Stimulated activated naive CD4-positive, alpha-beta T cell treated with Interleukin-2 at 50 U/mL for 16 hours (primary cell): ENCODE measurements at places on chromosomes 1 and 21.

GRCh38 chr1:3375245-3375644, 79.2 kb upstream of the ARHGEF16 start:
- no peak for DNase-seq

DNA sequence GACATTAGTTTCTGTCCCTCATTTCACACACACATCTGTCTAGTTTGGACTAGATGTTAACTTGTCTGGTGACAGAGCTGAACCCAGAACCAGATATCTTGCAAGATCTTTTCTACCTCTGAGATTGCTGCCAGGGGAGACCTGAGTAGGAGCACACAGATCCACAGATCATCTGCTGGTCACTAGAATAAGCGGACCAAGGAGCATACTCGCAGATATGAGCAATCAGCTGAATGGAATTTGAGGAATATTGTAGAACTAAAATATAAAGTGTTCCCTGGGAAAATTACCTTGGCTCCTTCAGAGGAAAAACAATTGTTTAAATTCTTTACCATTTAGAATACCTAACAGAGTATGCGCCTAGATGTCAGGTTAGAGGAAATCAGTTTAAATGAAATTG, 90.7 kb downstream of the TNFSF18 start:
- DNase-seq, result no peak

DNA sequence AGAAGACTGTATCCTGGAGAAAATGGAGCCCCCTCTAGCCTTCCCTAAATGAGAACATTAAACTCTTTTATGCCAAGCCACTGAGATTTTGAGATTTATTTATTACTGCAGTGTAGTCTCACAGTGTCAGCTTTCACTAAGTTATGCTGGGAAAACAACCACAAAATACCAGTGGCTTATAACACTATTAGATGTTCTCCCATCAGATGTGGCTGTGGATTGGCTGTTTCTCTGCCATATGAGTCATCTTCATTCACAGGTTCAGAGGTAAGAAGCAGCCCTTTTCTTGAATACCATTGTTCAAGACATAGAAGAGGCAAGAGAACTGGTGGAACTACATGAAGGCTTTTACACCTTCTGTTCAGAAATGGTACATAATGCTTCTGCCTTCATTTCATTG, 32.1 kb upstream of the ST6GALNAC5 start:
- no peak for DNase-seq

DNA sequence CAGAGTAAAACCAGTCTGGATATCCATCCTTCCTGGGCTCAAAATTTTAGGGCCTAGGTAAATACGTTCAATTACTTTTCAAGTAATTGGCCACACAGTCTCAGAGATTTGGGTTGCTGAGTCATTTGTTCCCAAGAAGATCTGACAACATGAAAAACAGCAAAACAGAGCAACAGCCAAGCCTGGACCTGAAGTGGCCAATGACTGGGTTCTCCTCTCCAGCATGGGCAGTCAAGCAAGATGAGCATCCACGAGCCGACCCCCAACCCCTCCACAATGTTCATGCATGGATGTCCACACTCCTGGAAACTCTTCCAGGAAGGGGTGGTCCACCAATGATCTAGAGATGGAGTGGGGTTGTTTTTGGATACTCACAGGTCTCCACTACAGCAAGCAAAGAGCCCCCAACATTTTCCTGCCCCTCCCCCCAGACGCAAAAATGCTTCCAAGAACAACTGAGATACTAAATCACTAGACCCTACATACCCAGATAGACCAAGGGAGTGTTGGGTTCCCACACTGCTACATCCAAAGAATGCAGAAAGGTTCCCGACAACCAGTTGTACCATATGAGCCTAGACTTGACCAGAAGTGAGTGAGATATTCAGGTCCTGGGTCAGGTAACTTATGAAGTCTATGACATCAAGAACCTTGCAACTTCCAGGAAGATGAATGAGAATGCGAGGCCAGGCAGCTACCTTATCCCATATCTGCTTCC, 73.0 kb downstream of the CD46 start:
- DNase-seq, result no peak

DNA sequence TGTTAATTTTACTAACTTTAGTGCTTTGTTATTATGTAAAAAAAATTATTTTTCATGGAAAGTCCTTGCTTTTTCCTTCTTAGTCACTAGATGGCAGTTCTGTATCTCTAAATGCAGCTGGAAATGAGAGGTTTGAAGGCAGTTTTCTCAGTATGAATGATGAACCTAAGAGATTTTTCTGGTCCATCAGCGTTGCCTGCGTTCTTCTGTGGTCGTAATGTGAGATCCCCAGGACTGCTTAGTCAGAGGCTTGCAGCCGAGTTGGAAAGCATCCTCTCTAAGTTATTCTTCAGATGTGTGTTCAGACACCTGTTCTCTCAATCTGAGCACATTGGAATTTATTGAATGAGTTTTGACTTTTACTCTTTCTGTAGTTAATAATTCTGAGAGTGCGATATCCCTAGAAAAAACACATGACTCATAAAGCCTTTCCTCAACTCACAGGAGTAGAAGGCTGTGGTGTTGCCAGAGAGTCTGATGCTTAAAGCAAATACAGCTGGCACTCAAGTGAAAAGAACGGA, 99.3 kb downstream of the FMN2 start:
- no peak for DNase-seq

GRCh38 chr1:114522264-114522575, 11.2 kb upstream of the TRIM33 start:
- DNase-seq, result no peak

DNA sequence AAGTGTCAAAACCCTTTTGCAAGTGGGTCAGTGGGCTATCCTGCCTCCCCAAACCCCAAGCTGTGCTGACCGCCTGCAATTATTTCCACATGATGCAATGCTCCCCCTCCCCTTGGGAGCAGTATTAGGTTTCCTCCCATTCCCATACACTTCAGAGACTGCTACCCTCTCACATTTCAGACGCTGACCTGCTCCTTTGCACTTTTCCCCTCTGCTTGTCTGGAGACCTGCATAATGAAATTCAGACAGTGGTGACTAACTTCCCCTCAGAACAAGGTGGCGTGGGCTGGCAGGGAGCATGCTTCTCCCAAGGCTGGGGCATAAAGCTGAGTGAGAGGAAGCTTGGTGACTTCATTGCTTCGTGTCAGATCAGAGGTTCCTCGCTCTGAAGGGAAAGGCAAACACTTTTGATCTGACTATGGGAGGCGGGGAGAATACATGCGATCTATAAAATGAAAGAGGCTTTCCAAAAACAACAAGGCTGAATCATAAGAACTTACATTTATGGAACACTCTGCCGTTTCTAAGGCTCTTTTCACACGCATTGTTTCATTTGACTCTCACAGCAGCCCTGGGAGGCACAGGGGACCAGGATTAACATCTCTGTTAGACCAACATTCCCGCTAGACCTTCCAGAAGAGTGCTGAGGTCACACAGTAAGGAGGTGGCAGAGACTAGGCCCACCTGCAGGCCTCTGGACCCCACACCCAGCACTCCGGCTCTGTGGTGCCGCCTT, 27.5 kb upstream of the ROR1 start:
- DNase-seq, result no peak

DNA sequence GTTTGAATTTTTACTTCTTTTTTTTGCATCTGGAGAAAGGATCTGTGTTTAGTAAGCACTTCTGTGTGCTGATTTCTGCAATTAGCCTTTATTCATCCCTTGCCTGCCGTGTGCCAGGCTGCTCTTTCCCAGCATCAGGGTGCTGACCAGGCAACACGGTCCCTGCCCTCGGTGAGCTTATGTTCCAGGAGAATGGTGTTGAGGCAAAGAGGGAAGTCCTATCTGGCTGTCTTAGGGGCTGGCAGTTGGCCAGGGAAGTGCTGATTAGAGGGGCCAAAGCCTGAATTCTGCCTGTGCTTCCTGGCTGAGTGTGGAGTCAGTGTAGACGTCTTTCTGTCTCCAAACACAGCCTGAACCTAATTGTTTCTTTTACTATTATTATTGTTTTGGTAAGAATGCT, 187.1 kb downstream of the CAMTA1 start:
- DNase-seq, result no peak

DNA sequence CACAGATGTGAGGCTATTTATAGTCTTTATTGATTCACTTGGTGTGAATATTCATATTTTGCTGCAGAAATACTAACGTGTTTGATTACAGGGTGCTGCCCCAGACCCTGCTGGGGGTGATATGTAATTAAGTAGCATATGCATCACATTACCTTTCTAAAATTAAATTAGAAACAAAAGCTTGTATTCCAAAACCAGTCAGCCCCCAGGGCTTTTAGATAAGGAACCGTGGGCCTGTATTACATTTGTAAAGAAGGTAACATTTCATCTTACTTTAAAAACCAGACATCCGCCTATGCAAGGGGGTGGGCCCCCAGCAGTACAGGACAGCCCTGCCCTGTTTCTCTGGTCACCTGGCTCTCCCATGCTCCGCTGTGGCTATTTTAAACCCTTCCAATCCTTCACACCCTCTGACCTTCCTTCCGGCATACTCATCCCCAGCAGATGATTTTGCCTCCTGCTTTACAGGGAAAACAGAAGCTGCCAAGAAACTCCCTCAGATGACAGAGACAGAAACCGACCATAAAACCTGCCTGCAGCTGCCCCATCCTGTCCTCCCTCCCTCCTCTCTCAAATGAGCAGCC, 22.0 kb upstream of the KCNC4 start:
- DNase-seq, result no peak

DNA sequence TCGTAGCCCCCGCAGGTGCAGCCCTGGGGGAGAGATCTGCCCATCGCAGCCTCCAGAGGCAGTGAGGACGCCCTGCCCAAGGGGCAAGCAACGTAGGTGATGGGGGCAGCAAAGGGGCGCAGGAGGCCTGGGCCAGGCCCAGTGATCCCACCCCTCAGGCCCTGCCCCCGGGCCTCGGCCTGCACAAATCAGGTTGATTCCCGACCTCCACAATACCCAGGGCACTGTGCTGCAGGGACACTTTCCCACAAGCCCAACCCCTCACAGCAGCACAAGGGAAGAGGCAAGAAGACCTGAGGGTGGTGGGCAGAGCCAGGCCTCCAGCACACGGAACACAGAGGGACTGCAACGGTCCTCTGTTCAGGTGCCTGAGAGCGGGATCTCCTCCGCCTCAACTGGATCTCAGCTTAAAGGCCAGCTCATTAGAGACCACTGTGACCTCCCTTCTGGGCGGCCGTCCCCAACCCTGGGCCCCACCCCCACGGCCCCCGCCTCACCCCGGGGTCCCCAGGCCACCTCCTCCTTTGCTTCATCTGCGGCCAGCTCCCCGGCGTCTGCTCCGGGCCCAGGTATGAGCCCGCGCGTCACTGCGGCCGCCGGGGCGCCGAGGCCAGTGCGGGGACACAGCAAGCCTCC, 812 bp upstream of the ARF1 start:
- no peak for DNase-seq

- peak; percentile 62 for DNase-seq
Observed at GRCh38 chr1:205523891-205524793, 19.7 kb downstream of the CDK18 start.

DNA sequence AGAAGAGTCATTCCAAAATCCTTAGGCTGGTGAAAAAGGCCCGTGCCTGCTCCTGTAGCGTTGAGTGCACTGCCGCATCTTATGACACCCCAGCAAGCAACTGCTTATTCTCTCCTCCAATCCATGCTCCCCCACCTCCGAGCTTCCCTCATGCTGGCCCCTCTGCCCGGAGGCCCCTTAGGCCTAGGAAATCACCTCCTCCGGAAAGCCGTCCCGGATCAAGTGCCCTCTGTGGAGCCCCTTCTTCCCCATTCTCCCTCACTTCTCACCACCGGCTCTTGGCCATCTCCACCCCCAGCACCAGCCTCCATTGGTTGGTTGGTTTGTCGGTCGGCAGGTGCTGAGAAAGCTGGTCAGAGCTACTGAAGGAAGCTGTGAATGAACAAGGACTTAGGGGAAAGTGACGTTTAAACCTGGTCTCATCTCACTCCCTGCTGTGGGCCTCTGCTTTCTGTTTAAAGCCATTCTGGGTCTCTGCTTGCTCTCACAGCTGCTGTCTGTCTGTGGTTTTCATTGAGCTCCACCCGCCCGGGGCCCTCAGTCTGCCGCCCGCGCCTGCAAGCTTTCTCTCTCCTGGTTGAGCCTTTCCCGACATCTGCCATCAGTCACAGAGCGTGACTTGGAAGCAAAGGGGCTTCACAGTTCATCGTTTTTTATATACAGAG, 122.2 kb downstream of the KCNN3 start:
- DNase-seq, result peak; percentile 23

- DNase-seq, result no peak
Observed at GRCh38 chr1:80054129-80054528, 1047.6 kb upstream of the ADGRL4 start.

- no peak for DNase-seq
Observed at GRCh38 chr1:64046891-64047290, 156.5 kb upstream of the UBE2U start.
